GF-D8 (cell line): ENCODE measurements at places on chromosomes 12 and 14.
A peak's percentile ranks its signal among the peaks of the same experiment; 100 is the strongest.

- DNase-seq: no peak
These were observed 11.4 kb upstream of the DNAL1 start for GRCh38 chr14:73633116-73634010.

- no peak for DNase-seq
These were observed 19.9 kb upstream of the NEDD1 start for GRCh38 chr12:96886998-96887677.

DNA sequence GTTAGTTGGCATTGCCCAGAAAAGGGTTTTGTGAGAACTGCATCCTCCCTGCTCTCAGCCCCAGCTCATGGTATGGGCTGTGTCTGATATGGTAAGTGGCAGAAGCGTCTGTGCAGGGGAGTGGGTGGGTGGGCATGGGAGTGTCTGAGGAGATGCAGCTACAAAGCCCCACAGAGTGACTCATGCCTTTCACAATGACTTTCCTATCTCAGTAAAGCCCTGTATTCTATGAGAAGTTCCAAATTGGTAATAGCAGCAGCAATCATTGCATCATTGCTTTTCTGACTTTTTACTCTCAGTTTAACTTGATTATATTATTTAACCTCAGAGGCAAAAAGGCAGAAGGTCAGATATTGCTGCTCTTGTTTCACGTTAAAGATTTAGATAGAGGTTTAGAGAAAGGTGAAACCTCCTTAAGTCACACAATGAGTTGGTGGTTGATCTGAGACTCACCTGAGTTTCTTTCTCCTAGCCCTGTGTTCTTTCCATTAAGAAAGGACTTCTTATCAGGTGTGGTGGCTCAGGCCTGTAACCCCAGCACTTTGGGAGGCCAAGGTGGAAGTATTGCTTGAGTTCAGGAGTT is 171.7 kb downstream of the SLC5A8 start:
- DNase-seq: no peak

- DNase-seq: no peak
These were observed 16.2 kb upstream of the RIN3 start for GRCh38 chr14:92497391-92497790.

GRCh38 chr14:98321841-98322240 is 950.2 kb downstream of the BCL11B start:
- DNase-seq: no peak

DNA sequence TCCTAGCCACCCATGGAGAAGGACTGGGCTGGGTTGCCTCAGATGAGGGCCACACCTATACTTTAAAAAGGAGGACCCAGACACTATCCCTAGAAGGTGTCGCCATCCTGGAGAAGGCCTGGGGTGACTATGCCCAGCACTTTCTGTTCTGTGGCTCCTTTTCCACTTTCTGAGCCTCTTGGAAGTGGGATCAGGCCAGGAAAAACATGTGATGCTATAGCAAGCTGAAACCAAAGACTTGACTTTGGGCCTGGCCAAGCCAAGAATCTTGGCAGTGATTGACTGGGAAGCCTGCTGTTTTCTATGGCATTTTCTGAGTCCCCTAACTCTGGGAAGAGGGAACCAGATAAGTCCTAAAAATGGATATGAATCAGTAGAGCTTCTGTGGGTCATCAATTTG is 332.3 kb downstream of the ZFP36L1 start:
- no peak for DNase-seq

DNA sequence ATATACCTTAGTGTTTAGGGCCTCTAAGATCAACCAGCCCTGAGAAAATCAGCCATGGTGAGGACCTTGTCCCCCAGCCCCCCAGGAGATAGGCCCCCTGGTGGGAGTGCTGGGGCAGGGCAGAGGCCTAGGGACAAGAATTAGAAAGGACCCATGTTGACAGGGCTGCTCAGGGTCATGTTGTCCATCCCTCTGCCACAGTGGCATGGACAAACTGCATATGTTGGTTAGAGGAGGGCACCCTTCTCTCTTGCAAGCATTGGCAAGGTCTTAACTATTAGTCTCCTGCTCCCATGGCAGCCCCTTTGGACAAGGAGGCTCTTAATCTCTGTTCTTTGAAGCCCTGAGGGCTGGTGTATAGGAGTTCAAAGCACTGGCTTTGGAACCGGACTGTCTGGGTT is 755 bp upstream of the PTPN6 start:
- peak; percentile 18 for DNase-seq

DNA sequence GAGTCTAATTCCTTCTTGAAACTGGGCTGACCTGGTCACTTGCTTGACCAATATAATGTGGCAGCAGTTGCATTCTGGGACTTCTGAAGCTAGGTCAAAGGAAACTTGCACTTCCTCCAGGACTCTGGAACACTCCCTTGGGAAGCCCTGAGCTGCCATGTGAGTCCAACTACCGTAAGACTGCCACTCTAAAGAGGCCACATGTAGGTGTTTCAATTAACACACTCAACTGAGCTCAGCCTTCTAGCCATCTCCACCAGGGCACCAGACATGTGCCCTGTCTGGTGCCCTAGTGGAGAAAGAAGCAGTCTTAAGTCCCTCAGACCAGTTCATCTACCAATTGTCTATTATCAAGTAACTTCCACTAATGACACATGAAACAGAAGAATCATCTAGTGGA is 6.1 kb upstream of the TEP1 start:
- no peak for DNase-seq

- no peak for DNase-seq
These were observed 41.6 kb upstream of the LRIG3 start for GRCh38 chr12:58961906-58962305.

GRCh38 chr12:79687711-79688260 is 3.0 kb downstream of the PAWR start:
- no peak for DNase-seq
